ENCODE measurements at places on chromosomes 11 and 22. TPM values are rescaled to one million over a fixed set of nuclear protein-coding genes. Genes with fewer than 3 reads are reported as not detected.

Gene CABP2
- total RNA-seq = not detected

Gene POLD3
- 16.6 TPM for total RNA-seq

Gene OVOL1
- not detected for total RNA-seq

Gene MS4A15
- not detected for total RNA-seq

Gene DYNC2H1
- 5.8 TPM for total RNA-seq

Gene ANO1
- total RNA-seq = 1.4 TPM

Gene PRRG4
- total RNA-seq = 1.2 TPM

Gene KDM4D
- total RNA-seq = 0.40 TPM

Gene ADM
- total RNA-seq = 95.8 TPM

Gene MCM5
- 72.3 TPM for total RNA-seq

Gene OR56A3
- not detected for total RNA-seq

Gene ELFN2
- total RNA-seq = 9.6 TPM

Gene NAALADL1
- not detected for total RNA-seq

Gene LINC01488
- total RNA-seq = not detected

Gene TSKU
- 98.6 TPM for total RNA-seq

Gene SAA1
- total RNA-seq = 0.91 TPM

Gene MN1
- 2.6 TPM for total RNA-seq

Gene MPEG1
- not detected for total RNA-seq

Gene JAML
- total RNA-seq = not detected

Gene MMP1
- 1.1 TPM for total RNA-seq

Gene MISFA
- 2.2 TPM for total RNA-seq

Gene KRTAP5-10
- not detected for total RNA-seq

Gene SLC22A12
- total RNA-seq = not detected

Gene MUC5AC
- 2.7 TPM for total RNA-seq

Gene MCHR1
- not detected for total RNA-seq

Gene SLC22A9
- total RNA-seq = not detected

Gene LMF2
- 52.6 TPM for total RNA-seq

Gene SHANK2
- 8.5 TPM for total RNA-seq

Gene PLAAT5
- not detected for total RNA-seq

Gene PLAAT2
- 0.28 TPM for total RNA-seq

Gene TYR
- not detected for total RNA-seq

Gene CCDC188
- not detected for total RNA-seq

Gene DDI1
- not detected for total RNA-seq

Gene INPPL1
- total RNA-seq = 42.7 TPM

Gene ART5
- not detected for total RNA-seq

Gene LMNTD2
- total RNA-seq = 2.3 TPM

Gene SLC37A2
- 0.09 TPM for total RNA-seq

Gene BEST1
- 2.3 TPM for total RNA-seq

Gene NRIP3
- 0.98 TPM for total RNA-seq

Gene PTPN5
- total RNA-seq = not detected

Gene MPPED1
- total RNA-seq = not detected

Gene CCDC134
- total RNA-seq = 3.8 TPM

Gene TMEM191B
- total RNA-seq = 1.4 TPM

Gene USP35
- total RNA-seq = 9.6 TPM
